ENCODE measurements at places on chromosomes 16 and 17.

- DNase-seq, result peak; percentile 77
Measured at GRCh38 chr17:65987988-65988387, 203.9 kb downstream of the CEP112 start.

- no peak for DNase-seq
Measured at GRCh38 chr17:21772321-21772720, 80.0 kb downstream of the KCNJ18 start.

GRCh38 chr16:17131351-17131750 lies 339.4 kb downstream of the XYLT1 start:
- peak; percentile 17 for DNase-seq

DNA sequence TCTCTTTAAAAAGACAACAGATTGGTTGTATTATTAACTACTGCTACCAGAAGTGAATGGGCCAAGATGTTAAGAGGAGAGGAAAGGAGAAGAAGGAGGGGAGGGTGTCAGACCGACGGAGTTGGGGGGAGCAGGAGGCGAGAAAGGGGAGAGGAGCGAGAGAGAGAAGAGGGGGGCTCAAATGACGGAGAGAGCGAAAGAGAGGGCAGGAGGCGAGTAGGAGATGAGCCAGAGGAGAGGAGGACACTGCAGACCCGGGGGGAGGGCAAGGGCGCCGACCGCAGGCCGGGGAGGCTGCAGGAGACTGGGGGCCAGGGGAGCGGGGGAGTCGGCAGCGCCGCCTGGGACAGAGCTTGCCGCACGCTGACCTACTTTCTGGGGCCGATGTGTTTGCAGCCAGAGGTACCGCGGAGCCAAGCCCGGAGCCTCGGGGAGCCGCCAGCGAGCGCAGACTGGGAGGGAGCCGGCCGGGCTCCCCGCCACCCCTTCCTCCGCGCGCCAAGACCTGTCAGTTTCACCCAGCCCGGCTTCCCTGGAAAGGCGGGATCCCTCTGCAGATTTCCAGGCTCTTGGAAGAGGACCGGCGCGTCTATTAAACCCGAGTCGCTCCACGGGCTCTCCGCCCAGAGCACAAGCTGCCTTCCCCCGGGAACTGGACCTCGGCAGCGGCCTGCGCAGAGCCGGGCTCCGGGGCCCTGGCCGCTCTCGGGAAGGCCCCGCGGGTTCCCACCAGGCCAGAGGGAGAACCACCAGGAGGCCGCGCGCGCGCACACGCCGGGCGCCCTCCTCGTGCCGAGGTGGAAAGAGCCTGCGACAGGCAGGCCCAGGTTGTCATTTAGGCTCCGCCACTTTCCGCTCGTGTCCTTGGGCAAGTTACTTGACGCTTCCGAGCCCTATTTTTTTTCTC lies 74.6 kb downstream of the CMC2 start:
- peak; percentile 67 for DNase-seq

- DNase-seq, result no peak
Measured at GRCh38 chr16:84766978-84767773, 52.6 kb upstream of the CRISPLD2 start.

GRCh38 chr16:57233944-57234706 lies 10.9 kb upstream of the ARL2BP start:
- DNase-seq, result no peak

DNA sequence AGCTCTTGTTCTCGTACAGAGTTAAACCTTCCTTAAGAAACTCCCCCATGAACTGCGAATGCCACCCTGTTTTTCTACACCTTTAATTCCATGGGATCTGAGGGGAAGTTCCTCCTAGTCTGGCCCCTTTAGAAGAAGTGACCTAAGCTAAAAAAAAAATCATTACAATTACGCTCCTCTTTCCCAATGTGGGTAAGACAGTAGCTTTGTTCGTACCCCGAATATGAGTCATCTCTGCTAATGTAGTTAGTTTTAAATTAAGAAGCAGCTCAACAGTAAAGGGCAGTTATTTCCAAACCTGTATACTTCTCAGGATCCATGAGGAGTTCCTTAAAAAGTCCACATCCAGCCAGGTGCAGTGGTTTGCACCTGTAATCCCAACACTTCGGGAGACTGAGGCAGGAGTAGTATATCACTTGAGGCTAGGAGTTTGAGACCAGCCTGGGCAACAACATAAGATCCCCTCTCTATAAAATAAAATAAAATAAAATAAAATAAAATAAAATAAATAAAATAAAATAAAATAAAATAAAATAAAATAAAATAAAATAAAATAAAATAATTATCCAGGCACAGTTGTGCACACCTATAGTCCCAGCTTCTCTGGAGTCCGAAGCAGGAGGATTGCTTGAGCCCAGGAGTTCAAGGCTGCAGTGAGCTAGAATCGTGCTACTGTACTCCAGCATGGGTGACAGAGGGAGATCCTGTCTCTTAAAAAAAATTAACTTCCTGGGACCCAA lies 26.1 kb downstream of the RCVRN start:
- no peak for DNase-seq
